Esophagus mucosa (tissue), 1 donor: ENCODE measurements at places on chromosomes 16 and 17. TPM values are rescaled to one million over a fixed set of nuclear protein-coding genes. Genes with fewer than 3 reads are reported as not detected.

UBALD2 gene
- total RNA-seq: 86.9 TPM

NHLRC4 gene
- 0.12 TPM for total RNA-seq

MAPT gene
- total RNA-seq: 0.88 TPM

ABCA8 gene
- 0.72 TPM for total RNA-seq

RGS9 gene
- 0.84 TPM for total RNA-seq

METTL26 gene
- total RNA-seq: 40.2 TPM

PABPN1L gene
- not detected for total RNA-seq

MEFV gene
- 0.52 TPM for total RNA-seq

TEX14 gene
- 0.24 TPM for total RNA-seq

CCL15 gene
- 0.68 TPM for total RNA-seq

SUMO2 gene
- total RNA-seq: 317 TPM

NPIPA3 gene
- 1.8 TPM for total RNA-seq

CCDC137 gene
- 21.4 TPM for total RNA-seq

C16orf92 gene
- not detected for total RNA-seq

OR1F1 gene
- not detected for total RNA-seq

HAS3 gene
- total RNA-seq: 72.2 TPM

BCAS3 gene
- total RNA-seq: 20.8 TPM

GNG13 gene
- not detected for total RNA-seq

RBFOX1 gene
- total RNA-seq: not detected

FZD2 gene
- total RNA-seq: 0.60 TPM

TBKBP1 gene
- 3.1 TPM for total RNA-seq

OR2C1 gene
- not detected for total RNA-seq

HOXB1 gene
- total RNA-seq: 0.24 TPM

COX11 gene
- 23.5 TPM for total RNA-seq

MMP28 gene
- total RNA-seq: 14.5 TPM

ZNF785 gene
- 8.4 TPM for total RNA-seq

LGALS9B gene
- 14.3 TPM for total RNA-seq

OTOP3 gene
- 14.7 TPM for total RNA-seq

PRKCB gene
- 0.76 TPM for total RNA-seq

CREBBP gene
- 28.1 TPM for total RNA-seq

KRT16 gene
- 2,310 TPM for total RNA-seq

ITGAL gene
- total RNA-seq: 2.0 TPM

SGCA gene
- 0.64 TPM for total RNA-seq

PRCD gene
- total RNA-seq: 0.64 TPM

OR3A3 gene
- total RNA-seq: not detected

RNF112 gene
- total RNA-seq: 1.1 TPM

MT2A gene
- total RNA-seq: 220 TPM

GLG1 gene
- total RNA-seq: 54.6 TPM

CACNG1 gene
- not detected for total RNA-seq

CDH1 gene
- 334 TPM for total RNA-seq

CNGB1 gene
- 0.32 TPM for total RNA-seq

VPS4A gene
- total RNA-seq: 21.0 TPM

ENPP7 gene
- not detected for total RNA-seq

RNF135 gene
- 23.7 TPM for total RNA-seq

KRT17 gene
- total RNA-seq: 380 TPM

AFMID gene
- total RNA-seq: 19.2 TPM

SEPTIN12 gene
- total RNA-seq: not detected

ACSM3 gene
- 1.5 TPM for total RNA-seq

ALOX15B gene
- 121 TPM for total RNA-seq

PHOSPHO1 gene
- total RNA-seq: 0.20 TPM

ITGAD gene
- not detected for total RNA-seq

ZNF594 gene
- 1.8 TPM for total RNA-seq

CES5A gene
- total RNA-seq: not detected

SLC13A5 gene
- 3.5 TPM for total RNA-seq

SLC12A3 gene
- not detected for total RNA-seq
